GM18507 (cell line): ENCODE measurements at places on chromosomes 7 and 10.

DNA sequence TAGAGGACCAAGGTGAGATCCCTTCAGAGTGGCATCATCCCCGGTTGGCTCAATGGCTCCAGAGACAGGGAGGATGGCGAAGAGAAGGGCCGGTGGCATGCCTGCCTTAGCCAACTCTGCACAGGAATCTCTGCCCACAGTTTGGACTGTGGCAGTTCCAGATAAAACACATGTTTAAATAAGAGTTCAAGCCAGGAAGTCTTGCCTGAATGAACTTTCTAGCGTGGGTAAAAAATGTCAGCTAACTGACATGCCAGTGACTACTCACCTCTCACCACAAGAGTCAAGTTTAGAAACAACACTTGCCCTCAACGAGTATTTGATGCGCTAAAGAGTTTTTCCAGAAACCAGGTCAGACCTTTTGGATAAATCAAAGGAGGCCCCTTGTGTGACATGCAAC is 3.0 kb downstream of the NOD1 start:
- DNase-seq: no peak

DNA sequence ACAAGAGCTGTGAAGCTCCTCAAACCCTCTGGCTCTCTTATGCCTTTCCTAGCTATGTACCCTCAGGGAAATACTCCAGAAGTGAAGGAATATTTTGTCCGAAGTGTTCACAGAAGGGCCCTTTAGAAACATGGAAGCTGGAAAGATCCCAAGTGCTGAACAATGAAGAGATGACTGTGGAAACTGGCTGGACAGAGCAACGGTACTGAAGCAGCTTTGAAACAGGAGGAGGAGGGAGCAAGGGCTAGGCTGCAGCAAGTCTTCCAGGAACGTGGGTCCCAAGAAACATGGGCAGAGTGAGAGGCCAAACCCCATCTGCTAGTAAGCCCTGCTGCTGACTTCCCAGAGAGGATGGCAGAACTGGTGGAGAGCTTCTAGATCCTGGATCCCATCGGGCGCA is 3.0 kb upstream of the PSAP start:
- DNase-seq: no peak

DNA sequence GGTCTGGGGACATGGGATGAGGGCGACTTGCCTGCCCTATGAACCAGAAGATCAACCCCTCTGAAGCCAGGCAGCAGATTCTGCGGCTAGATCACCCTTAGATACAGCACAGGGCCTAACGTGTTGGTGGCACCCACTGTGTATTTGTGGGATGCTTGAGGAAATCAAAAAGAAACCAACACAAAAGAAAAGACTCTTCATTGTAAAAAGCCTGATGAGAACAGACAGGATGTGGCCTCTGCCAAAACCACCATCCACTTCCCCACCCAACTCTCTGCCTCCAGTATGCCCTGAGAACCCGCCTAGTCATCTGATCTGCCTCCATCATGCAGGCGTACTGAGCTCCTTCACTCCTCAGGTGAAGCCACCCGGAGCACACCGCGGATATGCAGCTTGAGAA is 97.2 kb upstream of the INSYN2A start:
- no peak for DNase-seq

DNA sequence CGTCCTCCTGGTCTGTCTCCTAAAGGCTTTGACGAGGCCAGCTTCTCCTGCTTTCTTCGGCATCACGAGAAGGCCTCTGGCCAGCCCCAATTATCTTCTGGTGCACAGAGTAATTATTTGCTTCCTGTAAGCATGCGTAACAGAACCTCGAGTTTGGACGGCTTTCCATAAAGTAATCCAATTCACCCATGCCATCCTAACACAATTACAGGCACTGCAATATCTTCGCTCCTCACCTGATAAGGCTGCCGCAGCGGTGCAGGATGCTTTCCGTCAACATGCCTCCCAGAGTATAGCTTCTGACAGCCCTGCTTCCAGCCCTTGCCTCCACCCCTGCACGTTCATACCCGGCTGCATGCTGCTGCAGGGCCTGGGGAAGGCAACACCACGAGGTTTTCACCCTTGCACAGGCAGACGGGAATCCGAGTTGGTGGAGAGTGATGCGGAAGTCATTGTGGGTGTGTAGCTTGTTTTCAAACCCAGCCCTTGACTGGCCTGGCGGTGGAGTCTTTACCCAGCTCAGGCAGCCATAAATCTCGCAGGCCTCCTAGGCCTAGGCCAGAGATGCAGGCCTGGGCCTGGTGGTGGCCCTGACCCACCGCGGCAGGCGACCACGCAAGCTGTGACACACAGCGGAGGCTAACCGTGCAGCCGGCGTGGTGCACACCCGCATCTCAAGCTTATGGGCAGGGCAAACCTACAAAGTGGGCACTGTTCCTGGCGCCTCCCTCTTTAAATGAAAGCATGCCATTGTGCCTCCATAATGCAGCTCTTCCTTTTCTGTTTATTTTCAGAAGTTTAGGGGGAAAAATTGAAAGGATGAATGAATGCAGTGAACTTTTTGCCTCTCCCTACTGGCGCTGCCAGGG is 12.7 kb downstream of the EBF3 start:
- DNase-seq: no peak

DNA sequence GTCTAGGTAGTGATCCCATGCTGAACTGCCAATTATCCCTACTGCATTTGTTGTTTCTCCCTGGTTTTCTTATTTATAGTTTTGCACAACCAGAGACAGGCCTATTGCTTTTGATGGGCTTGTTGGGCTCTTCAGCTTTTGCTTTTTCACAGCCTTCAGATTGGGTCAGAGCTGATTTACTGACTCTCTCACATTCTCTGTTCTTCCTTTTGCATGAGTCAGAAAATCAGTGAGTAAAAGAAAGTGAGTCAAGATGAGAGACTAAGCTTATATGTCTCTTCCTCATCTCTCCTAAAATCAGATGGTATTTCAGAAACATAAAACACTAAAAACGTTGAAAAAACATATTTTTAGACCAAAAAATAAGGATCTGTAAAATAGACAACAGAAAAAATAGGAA is 1135.4 kb downstream of the XPNPEP1 start:
- DNase-seq: no peak

- no peak for DNase-seq
Observed at GRCh38 chr10:28906415-28906814, 229.1 kb downstream of the BAMBI start.

GRCh38 chr10:48282829-48283228 is 8.3 kb upstream of the FRMPD2 start:
- DNase-seq: no peak

GRCh38 chr7:74483402-74484336 is 30.0 kb downstream of the GTF2IRD1 start:
- DNase-seq: no peak

GRCh38 chr10:74816824-74817498 is 9.4 kb upstream of the KAT6B start:
- no peak for DNase-seq

- DNase-seq: no peak
Observed at GRCh38 chr10:73083221-73083620, 13.4 kb downstream of the P4HA1 start.
